Retinal pigment epithelial cell (primary cell): ENCODE measurements at places on chromosomes 3 and 15.

- DNase-seq: no peak
These were observed 2.8 kb downstream of the LOXL1 start for GRCh38 chr15:73928971-73929627.

- DNase-seq: no peak
These were observed 318.2 kb upstream of the TMCO5A start for GRCh38 chr15:37616215-37616614.

GRCh38 chr3:52046186-52046901 lies 10.0 kb downstream of the DUSP7 start:
- DNase-seq: peak; percentile 77

DNA sequence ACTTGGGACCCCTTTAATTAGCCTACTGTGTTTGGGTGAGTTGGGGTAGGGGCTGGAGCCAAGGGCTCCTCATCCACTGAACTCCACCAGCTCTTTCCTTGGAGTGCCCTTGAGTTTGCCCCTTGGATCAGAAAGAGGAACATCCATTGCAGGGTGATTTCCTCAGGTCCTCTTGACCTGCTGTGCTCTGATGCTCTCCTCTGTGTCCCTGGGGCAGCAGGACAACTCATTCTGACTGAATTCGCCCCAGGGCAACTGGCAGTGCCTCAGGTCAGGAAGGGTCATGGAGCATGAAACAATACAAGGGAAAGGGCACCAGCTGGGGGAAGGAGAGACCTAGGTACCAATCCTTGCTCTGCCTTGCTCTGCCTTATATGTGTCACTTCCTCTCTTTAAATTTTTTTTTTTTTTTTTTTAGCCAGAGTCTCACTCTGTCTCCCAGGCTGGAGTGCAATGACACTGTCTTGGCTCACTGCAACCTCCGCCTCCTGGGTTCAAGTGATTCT lies 47.8 kb downstream of the BSN start:
- no peak for DNase-seq

DNA sequence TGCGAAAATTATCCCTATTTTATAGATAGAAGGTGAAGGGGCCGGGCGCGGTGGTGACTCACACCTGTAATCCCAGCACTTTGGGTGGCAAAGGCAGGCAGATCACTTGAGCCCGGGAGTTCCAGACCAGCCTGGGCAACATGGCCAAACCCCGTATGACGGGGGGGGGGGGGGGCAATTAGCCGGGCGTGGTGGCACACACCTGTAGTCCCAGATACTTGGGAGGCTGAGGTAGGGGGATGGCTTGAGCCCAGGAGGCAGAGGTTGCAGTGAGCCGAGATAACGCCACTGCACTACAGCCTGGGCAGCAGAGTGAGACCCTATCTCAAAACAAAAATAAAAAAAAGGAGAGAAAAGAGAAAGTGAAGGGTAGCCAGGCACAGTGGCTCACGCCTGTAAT lies 1.4 kb downstream of the AAGAB start:
- DNase-seq: no peak

DNA sequence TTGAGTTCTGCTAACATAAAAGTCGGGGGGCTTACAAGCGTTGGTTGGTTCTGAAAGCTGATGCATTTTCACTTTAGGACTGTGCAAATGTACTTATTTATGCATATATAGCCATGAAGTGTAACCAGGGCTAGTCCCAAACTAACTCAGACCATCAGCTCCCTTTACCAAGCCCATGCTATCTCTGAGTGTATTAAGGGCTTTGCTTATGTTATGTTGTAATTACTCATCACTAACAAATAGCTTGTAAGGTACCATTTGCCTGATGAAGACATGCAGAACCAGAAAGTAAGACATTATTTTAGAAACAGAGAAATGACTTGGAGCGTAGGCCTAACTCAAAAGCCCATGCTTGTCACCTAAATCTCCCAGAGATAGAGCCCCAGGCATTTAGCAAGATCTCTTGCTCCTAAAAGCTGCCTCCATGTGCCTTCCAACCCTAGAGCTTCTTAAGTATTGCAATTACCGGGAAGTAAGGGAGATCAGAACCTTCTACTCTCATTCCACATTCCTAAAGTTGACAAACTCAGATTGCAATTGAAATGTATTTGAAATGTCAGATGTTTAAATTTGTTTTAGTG lies 362.9 kb upstream of the RBMS3 start:
- no peak for DNase-seq

DNA sequence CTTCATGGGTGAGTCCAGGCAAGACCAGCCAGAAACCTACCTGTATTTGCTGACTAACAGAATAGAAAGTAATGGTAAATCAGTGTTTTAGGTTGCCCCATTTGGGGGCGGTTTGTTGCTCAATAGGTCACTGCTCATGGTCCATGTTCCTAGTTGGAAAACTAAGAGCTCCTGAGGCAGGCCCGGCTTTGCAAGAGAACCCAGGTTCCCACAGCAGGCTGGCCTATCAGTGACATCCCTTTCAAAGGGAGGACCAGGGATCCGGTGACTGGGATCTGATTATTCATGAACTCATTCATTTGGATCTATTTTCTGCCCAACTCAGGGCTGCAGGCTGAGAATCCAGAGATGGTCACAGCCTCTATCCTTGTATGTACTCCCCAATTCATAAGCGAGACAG lies 163.9 kb downstream of the WNT7A start:
- no peak for DNase-seq

DNA sequence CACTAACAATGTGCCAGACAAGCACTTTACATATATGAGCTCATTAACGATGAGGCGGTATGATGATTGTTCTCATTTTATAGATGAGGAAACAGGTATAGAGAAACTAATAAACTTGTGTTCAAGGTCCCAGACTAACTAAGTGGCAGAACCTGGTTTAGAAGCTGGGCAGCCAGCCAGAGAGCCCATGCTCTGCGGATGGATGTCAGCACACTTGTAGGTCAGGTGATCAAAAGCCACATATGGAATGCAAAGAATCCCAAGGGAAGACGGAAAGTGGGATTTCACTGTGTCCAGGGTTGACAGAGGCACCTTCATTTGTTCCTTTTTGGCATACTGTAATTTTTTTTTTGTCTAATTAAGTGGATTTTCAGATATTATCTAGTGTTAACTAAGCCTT lies 103.7 kb downstream of the EFL1 start:
- DNase-seq: peak; percentile 96

GRCh38 chr3:168989396-168989795 lies 674.1 kb downstream of the MECOM start:
- no peak for DNase-seq

DNA sequence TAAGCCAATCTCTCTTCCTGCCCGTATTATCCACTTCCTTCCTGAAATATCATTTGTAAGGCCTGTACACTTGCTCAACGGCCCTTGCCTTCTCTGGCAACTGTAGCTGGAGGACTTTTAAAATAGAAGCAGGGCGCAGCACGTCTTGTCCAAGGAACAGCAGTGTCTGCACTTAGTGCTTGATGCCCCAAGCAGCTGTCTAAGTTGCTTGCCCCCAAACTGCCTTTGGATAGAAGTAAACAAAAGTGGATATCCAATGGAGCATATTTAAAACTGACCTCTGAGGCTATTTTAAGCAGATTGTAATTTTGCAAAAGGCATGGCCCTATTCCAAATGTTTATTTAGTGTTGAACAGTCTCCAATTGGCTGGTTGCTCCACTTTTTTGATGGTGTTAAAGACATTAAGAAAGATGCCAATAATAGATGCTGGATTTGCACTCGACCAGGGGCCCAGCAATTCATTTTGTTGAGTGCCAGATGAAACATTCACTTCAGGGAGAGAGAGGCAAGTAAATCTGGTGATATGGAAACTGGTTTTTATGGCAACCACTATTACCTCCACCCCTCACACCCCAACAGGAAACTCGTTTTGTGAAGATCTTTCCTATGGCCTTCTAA lies 526.8 kb upstream of the TBL1XR1 start:
- no peak for DNase-seq

DNA sequence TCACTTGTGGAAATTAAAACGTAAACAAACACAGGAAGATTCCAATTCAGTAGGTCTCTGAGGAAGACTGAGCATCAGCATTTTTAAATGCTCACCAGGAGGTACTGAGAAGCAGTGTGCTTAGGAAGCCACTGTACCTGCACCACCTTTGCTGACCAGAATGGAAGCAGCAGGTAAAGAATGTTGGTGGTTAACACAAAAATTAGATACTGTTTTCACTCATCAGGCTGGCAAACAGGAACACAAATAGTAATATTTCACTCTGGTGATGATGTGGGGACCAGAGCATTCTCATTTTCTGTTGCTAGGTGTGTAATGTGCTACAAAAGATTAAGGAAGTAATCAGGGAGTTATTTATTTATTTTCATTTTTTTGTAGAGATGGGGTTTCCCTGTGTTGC lies 29.9 kb upstream of the GHSR start:
- no peak for DNase-seq

GRCh38 chr15:92891533-92892200 lies 8.5 kb upstream of the CHD2 start:
- DNase-seq: no peak

GRCh38 chr15:100879464-100880138 lies at the start of gene ALDH1A3:
ALDH1A3 (plus strand) TSS chr15:100879831; CDS start chr15:100879908, 77 bp downstream.
- DNase-seq: no peak

DNA sequence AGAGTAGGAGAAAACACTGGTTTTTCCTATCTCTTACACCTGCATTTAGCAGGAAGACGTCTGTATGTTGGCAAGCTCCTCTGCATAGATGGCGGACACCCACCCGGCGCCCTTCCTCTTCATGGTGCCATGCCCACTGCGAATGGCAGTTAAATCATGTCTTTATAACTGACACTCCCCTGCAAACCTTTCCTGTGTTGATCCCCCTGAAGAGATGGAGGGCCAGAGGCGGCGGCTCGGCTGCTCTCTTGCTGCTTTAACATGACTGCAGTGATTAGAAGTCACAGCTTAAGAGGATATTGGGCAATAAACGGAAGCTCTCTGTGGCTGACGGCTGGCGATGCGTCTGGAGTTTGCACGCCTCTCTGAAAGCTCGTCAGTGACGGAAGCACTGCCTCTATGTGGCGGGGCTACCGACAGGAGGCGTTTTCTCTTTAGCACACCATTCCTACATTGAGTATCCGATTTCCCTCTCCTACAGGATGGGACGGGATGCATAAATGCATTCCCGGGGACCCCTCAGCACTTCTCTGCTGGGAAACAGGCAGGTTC lies 25.5 kb upstream of the SNRPA1 start:
- no peak for DNase-seq

GRCh38 chr3:128205558-128206145 lies 52.4 kb downstream of the EEFSEC start:
- no peak for DNase-seq

DNA sequence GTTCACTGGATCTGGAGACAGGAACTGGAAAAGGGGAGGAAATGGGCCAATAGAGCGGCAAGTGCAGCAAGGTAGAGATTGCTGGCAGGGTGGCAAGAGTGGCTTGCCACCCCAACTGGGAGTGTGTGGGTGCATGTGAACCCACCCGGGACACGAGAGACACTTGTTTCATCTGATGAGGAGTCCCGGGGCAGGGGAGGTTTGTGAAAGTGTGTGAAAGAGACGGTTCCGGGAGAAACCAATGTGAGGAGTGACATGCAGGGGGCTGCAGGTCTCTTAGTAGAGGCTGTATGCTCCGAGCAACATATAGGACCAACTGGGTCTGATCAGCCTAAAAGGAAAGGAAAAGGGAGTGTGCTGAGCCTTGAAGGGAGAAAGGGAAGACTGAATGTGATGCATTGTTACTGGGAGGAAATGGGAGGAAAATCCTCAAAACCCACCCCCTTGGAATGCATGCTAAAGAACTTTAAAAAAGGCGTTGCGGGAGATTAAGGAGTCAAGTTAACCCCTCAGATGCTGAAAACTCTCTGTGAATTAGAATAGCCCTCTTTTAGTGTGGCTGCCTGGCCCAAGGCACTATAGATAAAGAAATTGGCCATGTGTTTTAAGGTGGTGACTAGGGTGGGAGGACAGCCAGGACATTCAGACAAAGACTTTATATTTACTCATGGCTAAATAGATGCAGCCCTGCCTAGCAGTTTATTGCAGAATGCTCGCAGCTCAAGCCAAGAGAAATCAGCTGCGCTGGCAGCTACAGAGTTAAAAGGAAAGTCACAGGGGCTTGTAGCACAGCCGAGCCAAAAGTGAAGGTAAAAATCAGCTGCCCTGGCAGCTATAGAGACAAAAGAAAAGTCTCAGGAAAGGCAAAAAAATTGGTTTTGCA lies 9.1 kb upstream of the SLC9C1 start:
- no peak for DNase-seq

- DNase-seq: peak; percentile 48
These were observed 388.3 kb downstream of the MFSD1 start for GRCh38 chr3:159189994-159190669.

GRCh38 chr3:41940393-41940792 lies 21.5 kb downstream of the ULK4 start:
- no peak for DNase-seq
